ENCODE measurements at places on chromosomes 12 and 14.

DNA sequence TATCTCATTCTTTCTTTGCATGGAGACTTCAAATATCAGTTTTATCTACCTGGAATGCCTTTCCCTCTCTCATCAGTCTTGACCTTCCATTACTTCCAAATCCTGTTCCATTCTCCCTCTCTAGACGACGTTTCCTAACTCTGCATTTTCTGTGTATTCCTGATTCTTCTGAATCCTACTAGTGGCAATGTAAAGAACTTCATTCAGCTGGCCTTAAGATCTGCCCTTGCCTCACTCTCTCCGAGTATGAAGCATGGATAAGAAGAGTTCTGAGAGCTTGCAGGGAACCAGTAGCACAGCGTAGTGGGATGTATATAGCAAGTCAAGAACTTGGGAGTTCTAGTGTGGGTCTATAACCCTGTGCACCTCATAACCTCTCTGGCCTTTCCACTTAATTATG, 68.5 kb upstream of the HOXC13 start:
- no peak for DNase-seq

- no peak for DNase-seq
These were observed 292.1 kb downstream of the GLT1D1 start for GRCh38 chr12:129145381-129145780.

DNA sequence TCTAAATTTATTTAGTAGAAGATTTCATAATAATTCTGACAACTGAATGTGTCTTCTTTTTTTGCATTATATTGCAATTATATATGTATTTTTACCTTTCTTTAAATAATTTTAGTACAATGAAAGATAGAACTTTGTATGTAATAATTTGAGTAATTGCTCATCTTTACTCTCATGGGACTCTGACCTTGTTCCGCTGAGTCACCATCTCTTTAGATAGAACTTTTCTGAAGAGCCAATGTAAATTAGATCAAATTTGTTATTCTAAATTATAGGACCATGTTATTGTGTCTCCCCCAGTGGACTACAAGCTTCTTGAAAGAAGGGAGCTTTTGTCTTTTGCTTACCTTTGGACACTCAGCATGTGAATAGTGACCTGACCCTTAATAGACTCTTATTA, 96.1 kb downstream of the TRHDE start:
- DNase-seq, result no peak

- no peak for DNase-seq
These were observed 70.2 kb downstream of the BTG1 start for GRCh38 chr12:92075425-92075914.

- no peak for DNase-seq
These were observed 180.5 kb downstream of the FBXL14 start for GRCh38 chr12:1413930-1414329.

GRCh38 chr12:93242154-93242972, 135.4 kb upstream of the NUDT4 start:
- DNase-seq, result no peak

- DNase-seq, result no peak
These were observed 40.1 kb downstream of the TRAF3 start for GRCh38 chr14:102817318-102817717.

DNA sequence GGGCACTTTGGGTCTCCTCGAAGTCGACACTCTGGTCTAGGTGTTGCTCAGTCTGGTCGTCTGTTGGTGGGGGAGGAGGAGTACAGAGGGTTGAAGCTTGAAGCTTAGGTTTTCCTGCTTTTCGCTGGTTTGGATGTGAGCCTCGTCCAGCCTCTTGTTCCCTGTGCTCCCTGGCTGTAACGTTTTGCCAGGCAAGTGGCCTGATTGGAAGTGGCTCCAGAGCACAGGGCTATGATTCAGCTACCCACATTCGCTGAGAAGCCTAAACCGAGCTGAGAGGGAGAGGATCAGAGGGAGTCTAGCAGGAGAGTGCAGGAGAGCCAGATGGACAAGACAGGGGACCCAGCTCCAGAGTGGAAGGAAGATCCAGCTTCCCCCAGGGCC, 6.1 kb downstream of the HOXC10 start:
- DNase-seq, result no peak

DNA sequence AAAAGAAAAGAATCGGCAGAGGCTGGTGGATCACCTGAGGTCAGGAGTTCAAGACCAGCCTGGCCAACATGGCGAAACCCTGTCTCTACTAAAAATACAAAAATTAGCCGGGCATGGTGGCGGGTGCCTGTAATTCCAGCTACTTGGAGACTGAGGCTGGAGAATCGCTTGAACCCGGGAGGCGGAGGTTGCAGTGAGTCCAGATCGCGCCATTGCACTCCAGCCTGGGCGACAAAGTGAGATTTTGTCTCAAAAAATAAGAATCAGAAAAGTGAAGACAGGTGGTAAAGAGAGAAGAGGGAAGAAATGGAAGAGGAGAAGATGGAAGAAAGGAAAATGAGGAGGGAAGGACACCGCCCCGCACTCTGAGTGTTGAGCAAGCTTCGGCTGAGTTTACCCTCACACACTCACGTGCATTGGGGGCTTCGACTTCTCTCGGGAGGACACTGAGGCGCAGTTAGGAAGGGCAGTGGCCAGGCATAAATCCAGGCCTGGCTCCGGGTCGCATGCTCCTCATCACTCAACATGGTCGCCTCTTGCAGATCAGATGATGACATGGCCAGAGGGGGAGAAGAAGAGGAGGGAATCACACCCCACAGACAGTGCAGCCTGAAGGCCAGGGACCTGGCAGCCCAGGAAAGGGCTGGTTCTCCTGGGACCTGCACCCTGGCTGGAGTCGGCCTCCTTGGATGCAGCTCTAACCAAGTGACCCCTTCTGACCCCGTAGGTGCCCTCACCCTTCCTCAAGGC, 61.1 kb downstream of the PRMT8 start:
- DNase-seq, result no peak

- no peak for DNase-seq
These were observed 21.6 kb downstream of the CORO1C start for GRCh38 chr12:108709697-108710096.

- no peak for DNase-seq
These were observed 246.3 kb downstream of the NTF3 start for GRCh38 chr12:5678176-5678575.

- no peak for DNase-seq
These were observed 35.1 kb upstream of the KCNH3 start for GRCh38 chr12:49503674-49504180.

GRCh38 chr14:44494137-44494536, 12.9 kb downstream of the FSCB start:
- DNase-seq, result no peak

DNA sequence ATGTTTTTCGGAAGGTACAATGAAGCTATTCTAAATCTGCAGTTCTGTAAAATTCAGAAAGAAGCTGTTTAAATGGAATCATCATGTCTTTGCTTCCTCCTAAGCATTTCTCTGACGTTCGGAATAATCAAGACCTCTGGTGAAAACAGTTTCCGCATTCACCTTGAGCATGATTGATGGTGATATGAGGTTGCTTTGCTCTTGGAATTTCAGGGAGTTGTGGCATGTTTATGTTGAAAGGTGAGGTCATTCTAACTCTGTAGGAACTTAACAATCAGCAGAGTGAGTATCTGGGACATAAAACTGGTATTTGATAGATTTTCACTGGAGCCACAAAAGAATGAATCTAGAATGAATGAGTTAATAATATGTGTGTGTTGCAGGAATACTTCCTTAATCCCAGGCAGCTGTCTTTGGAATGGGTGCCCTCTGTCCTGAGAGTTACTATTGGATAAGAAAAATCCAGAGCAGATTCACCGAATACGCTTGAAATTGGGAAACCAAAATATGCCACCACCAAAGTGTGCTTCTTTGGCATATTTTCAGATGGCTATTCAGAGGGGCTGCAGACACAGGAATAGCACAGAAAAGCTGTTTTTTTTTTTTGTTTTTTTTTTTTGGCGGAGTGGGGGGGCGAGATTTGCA, 599.1 kb downstream of the CCER1 start:
- no peak for DNase-seq

DNA sequence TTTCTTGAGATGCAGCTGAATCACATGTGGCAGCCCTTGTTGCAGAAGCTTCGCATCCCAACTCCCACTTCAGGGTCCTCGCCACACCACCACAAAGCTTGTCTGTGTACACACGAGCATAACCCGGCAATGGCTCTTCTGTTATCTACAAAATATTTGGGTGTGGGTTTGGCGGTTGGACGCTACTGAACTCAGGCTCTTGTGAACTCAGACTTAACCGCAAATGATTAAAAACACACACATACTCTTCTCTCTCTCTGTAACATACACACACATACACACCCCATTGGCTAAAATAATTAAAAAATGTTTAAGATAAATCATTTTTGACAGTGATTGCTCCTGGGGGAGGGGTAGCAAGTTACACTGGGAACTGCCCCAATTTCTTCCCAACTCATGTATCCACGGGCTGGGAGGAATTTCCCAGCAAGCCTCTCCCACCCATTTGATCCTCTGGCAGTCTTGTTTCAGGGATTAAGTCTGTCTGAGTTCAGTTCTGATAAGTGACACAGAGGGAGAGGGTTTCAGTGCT, 63.7 kb upstream of the MANSC4 start:
- no peak for DNase-seq

GRCh38 chr12:6044082-6044481, 80.4 kb downstream of the VWF start:
- no peak for DNase-seq

GRCh38 chr14:57317248-57317833, 48.6 kb downstream of the AP5M1 start:
- peak; percentile 40 for DNase-seq

DNA sequence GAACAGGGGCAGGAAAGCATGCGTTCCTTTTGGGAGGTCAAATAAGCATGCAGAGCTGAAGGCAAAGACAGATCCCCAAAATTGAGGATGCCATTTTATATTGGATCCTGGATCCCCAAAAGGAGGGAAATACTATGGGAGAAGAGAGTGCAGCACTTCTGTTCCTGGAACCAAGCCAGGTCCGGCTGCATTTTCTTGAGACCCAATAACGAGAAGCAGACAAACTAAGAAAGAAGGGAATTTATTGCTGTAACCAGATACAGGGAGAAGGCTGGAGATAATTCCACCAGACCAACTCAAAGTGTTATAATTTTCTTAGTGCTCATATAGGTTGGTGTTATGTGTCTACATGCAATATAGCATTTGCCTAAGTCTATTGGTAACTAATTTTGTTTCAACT, 60.8 kb downstream of the PDE6H start:
- DNase-seq, result no peak

DNA sequence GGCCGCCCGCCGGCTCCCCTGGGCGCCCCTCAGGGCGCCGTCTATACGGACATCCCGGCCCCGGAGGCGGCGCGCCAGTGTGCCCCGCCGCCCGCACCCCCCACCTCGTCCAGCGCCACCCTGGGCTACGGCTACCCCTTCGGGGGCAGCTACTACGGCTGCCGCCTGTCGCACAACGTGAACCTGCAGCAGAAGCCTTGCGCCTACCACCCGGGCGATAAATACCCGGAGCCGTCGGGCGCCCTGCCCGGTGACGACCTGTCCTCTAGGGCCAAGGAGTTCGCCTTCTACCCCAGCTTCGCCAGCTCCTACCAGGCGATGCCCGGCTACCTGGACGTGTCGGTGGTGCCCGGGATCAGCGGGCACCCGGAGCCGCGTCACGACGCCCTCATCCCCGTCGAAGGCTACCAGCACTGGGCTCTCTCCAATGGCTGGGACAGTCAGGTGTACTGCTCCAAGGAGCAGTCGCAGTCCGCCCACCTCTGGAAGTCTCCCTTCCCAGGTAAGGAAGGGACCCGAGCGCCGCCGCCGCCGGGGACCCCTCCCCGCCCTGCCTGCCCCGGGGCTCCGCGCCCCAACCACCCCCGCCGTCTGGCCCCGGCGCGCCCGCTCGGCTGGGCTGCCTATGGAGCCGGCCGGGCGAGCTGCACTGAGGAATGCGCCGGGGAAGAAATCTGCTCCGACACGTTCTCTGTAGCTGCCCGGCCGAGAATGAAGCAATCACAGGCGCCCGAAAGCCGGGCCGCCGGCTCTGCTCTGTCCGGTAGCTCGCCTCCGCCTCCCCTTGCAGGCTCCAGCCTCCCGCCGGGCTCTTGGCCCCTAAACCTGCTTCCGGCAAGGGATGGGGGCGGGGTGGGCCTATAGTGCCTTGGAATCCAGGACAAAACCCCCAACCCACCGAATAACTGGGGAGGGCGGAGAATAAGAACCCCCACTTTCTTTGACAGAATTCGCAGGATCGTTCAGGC, 794 bp downstream of the HOXC13 start:
- DNase-seq, result no peak

DNA sequence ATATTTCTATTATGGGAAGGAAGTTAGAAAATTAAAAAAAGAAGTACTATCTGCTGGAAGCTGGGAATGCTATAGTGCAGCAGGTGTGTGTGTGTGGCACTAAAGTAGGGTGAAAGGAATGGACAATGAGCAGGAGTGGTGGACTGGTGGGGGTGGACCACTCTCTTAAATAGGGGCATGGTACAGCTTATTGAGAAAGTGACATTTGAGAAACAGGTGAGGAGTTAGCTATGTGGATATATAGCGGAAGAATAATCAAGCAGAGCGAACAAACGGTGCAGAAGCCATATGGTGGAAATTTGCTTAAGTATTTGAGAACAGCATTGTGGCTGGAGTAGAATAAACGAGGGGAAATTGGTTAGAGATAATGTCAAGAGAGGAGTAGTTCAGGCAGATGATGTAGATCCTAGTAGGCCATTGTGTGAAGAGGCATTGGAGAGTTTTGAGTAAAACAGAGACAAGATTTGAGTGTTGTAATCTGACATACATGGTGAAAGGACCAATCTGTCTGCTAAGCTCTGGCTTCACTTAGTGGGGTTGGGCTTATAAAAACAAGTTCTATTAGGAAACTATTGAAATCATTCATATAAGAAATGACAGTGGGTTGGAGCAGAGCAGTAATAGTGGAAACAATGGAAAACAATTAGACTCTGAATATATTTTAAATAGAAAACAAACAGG, 149.2 kb upstream of the SYT10 start:
- DNase-seq, result no peak

DNA sequence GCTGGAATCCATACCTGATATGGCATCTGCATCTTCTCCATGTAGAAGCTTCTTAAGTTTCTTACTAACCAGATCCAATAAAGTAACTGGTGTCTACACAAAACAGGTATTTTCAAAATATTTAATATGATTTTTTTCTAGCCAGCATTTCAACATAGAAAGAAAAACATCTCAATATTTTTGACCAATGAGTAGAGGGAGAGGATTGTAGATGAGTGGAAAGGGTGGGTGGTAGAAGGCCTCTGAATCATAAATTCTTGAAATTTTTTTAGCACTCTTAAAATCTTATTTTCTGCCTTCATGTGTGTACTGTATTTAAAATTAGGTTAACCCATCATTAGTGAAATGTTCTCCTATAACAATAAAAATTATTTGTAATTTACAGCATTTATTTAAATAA, 18.0 kb downstream of the DEPDC4 start:
- no peak for DNase-seq

All from activated CD8-positive, alpha-beta memory T cell treated with anti-CD3 and anti-CD28 coated beads for 4 hours (primary cell).